Cerebellum (tissue), 4 donors: ENCODE measurements at places on chromosomes 5 and 9.

DNA sequence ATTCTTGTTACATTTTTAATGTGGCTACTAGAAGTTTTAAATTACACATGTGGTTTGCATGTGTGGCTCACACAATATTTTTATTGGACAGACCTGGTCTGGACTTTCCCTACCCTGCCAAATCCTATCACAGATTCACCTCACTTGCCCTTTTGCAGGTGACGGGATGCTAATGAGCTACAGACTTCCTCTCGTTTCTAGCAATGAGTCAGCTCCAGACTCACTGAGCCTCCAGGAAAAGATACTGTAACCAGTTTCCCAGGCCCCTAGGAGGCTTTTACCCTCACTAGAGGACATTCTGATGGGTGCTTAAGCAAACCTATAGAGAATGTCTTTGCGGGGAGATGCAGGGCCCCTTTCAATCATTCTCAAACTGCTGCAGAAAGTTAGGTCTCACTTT, 135.4 kb downstream of the WDR41 start:
- DNase-seq, result no peak

DNA sequence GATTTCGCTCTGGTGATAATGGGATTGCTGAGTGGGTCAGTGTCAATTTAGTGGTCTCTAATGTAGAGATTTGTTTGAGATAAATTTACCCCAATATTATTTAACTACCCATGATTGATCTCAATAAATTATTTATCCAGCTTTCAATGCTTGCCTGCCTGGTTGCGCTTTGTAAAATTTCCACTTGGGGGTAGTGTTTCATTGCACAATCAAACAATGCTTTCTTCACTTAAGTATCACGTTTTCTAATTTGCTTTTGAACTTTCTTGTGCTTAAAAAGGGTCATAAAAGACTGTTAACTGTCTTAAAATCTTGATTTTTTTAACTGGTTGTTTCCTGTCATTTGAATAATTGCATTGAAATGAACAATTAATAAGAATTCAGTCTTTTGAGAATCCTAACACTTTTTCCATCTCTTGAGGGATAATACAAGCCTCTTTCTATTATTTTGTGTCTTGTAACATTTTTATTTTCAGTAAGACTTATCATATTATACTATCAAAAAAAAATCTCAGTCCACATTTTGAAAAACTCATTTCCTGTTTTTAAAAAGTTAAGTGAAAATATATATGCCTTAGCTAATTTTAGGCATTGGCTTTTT, 18.7 kb downstream of the HSD17B4 start:
- no peak for DNase-seq

DNA sequence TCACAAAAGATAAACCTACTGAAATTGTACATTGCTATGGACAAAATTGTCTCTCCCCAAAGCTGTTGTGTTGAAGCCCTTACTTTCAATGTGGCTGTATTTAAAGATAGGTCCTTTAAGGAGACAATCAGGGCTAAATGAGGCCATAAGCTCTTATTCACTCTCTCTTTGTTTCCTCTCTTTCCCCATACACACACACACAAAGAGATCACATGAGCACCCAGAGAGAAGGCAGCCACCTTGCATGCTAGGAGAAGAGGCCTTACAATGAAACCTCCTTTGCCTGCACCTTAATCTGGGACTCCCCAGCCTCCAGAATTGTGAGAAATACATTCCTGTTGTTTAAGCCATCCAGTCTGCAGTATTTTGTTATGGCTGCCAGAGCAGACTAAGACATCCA, 1295.6 kb upstream of the CDH6 start:
- no peak for DNase-seq

GRCh38 chr5:141504216-141504615, 15.3 kb downstream of the PCDHGC5 start:
- no peak for DNase-seq

DNA sequence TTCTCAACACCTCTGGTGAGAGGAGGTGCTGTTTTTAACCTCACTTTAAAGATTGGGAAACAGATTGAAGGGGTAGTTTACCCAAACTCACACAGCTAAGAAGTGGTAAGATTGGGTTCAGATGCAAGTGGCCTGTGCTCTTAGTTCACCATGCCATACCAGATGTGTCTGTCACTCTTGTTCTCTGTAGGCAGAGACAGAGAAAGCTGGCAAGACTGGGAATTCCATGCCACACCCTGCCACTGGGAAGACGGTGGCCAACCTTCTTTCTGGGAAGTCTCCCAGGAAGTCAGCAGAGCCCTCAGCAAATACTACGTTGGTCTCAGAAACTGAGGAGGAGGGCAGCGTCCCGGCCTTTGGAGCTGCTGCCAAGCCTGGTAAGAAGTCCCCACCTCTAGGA, 11.0 kb downstream of the TCOF1 start:
- DNase-seq, result no peak

- DNase-seq, result no peak
Measured at GRCh38 chr5:32522429-32523143, 62.8 kb upstream of the SUB1 start.

DNA sequence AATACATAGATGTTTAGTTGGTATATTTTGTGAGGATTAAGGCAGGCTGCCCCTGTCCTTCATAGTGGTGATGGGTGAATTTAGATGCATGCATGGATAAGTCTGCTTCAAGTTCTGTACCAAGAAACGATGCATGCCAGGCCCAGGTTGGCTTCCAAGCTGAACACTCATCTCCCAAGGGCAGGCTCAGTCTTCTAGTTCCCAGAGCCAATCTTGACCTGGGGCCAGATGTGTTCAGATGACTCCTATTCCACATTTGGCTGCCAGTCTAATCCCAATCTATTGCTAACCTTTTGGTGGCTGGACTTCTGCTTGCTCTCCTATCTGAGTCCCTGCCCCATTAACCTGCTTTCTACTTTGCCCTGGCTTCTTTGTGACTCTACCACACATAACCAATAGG, 18.5 kb upstream of the SNAPC3 start:
- DNase-seq, result no peak

DNA sequence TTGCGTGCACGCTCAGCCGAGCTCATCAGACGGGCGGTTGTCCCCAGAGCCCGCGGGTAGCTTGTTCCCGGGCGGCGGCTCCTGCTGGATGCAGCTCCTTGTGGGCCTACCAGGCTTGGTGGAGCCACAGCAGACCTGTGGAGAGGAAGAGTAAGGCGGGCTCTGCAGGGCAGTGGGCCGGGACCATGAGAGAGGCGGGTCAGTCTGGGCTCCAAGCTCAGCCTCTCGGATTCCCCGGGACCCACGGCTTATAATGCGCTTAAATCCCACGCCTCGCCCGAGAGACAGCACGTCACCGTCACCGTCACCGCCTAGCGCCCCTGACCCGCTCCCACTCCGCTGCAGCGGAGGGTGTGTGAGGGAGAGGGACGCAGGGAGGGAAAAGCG, 1.9 kb upstream of the ANKRD18A start:
- no peak for DNase-seq

DNA sequence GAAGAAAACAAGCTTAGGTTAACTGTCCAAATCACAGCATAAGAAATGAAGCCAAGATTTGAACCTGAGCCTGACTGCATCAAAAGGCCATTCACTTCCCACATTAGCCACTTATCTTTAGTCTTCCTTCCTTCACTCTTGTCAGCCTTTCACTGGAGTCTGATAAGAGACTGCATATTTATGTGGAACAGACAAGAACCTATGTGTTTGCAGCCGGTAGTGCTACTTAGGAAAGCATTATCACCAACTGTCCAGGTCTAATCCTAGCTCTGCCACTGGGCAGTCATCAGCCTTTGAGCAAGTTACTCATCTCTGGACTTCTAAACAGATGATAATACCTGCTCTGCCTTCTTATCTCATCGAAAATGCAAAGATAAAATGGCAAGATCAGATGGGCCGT, 12.1 kb upstream of the ATP6V0E1 start:
- DNase-seq, result no peak

GRCh38 chr9:124812441-124812876, 35.5 kb downstream of the OLFML2A start:
- no peak for DNase-seq

DNA sequence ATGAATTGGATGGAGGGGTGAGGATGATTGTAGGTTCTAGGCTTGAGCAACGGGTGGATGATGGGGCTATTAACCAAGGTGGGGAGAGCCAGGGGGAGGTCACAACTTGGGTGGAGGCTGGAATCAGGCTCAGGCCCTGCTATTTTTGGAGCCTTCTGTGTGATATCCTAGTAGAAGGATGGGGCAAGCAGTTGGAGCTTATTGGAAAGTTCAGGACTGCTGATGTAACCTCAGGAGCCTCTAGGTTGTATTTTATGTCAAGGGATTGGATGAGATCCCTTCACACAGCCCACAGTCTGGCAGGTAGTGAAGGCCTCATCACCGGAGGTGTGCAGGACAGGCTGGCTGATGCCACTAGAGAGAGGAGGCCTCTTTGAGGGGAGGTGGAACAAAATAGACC, 11.2 kb upstream of the RPS14 start:
- DNase-seq, result no peak

DNA sequence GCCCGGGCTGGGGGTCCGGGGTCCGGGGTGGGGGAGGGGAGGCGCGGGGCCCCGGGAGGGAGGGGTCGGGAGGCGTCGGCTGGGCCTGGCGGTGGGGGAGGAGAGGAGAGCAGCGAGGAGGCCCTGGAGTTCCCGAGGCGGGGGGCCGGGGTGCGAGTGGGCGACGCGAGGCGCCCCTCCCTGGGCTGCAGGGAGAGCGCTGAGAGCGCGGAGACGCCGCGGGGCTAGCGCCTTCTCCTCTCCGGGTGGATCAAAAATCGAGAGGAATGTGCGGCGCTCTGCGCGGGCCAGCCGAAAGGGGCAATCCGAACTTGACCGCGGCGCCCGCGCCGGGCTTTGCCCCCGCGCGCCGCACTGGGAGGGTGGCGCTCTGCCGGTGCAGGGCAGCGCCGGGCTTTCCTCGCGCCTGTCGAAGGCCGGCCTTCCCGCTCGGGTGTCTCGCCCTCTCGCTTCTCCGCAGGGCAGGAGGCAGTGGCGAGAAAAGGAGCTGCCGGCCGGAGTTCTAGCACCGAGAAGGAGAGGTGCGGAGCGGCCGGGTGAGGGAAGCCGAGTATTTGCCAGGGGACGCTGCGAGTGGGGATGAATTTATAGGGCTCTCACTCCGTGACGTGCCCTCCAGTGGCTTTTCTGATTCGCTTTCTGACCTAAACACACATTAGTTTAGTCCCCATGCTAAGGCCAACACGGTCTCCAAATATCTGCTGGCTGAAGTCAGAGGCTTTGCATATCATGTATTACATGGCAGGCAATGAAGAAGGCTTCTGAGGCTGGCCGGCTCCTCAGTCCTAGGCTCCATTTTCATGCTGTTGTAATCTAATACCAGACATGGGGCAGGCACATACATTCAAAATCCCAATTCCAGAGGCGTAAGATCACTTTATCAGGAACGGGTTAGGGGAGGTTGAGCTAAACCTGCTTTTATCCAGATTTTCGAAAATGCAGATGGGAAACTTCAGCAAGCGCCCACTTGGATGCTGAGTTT, 503 bp upstream of the GDNF start:
- peak; percentile 70 for DNase-seq
